ENCODE measurements at places on chromosomes 12 and 14.
A peak's percentile ranks its signal among the peaks of the same experiment; 100 is the strongest.

DNA sequence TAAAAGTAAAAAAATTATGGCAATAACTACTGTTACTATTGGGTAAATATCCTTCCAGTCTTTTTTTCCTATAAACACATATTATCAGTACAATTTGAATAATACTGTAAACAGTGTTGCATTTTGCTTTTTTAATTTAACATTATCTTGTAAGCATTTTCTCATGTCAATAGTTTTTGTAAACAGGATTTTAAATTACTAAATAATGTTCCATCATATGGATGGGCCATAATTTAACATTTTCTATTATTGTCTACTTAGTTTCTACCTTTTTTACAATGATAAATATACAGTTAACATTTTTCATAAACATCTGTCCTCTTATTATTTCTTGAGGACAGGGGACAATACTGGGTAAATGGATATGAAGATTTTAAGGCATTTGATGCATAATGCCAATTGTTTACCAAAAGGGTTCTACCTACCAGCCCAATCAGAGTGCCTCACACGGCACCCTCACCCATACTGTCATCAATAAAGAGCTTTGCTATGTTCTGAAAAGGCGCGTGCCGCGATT lies 759 bp upstream of the ACVR1B start:
- no peak for DNase-seq

- no peak for DNase-seq
Observed at GRCh38 chr12:981176-981828, 9.7 kb upstream of the ERC1 start.

GRCh38 chr14:63972323-63972932 lies 119.6 kb downstream of the SYNE2 start:
- no peak for DNase-seq

- DNase-seq: peak; percentile 44
Observed at GRCh38 chr14:75307700-75308379, 29.2 kb downstream of the FOS start.

GRCh38 chr12:124411281-124411878 lies 116.5 kb downstream of the RFLNA start:
- DNase-seq: no peak

- no peak for DNase-seq
Observed at GRCh38 chr12:2378835-2379330, 326.1 kb downstream of the CACNA1C start.

- no peak for DNase-seq
Observed at GRCh38 chr12:104719700-104720338, 238.3 kb downstream of the SLC41A2 start.
